ENCODE measurements at places on chromosomes 12 and 14.

DNA sequence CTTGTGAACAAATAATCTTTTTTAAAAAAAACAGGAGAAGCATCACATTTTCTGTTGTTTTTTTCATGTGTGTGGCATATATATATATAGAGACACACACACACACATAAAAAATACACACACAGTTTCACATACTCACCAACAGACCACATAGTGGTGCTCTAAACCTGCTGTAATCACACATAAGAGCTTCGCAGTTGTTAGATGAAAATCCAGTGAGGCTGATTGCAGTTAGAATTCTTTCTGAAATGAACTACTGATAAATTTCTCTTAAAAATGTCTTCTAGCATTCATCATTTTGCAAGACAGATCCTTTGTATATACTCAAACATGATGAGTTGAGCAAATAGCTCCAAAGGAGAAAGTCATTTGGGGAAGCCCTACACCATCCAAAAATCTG is 434.3 kb upstream of the STXBP6 start:
- DNase-seq, result no peak

DNA sequence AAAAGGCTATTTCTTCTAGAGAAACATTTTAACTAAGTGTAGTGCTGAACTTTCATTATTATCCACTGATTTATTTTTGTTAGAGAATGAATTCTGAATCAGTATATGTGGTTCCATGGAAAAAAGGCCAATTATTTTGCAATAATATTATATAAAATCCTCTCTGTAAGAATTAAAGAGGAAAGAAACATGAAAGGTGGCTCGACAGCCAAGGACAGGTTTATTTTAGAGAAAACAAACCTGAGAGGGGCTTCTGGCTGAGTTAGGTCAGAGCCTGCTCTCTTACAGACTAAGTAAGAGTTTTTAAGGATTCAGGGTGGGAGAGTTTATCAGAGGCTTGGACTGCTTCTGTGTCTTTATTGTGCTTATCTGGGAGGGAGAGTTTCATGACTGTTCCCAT is 46.7 kb upstream of the GUCY2C start:
- DNase-seq, result no peak

GRCh38 chr12:114340231-114340630 is 65.7 kb downstream of the TBX5 start:
- no peak for DNase-seq

DNA sequence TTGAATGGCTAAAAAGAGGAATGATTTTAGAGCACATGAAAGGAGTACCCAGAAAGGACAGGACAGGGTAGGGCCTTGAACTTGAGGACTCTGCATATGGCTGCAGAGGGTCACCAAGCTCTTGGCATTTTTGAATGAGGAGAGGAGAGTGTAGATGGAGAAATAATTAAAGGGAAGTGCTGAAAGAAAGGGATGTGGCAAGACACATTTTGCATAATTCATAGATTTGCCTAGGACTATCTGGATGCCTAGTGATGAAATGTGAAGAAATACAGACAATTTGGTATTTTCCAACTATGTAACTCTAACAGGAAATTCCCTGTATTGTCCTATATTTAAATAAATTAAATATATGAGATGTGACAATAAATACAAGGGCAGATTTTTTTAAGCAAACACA is 27.5 kb upstream of the MDM1 start:
- DNase-seq, result peak; percentile 71

GRCh38 chr14:68968721-68969120 is 10.4 kb downstream of the ACTN1 start:
- DNase-seq, result no peak

GRCh38 chr12:112420740-112421139 is 2.0 kb downstream of the PTPN11 start:
- DNase-seq, result no peak

GRCh38 chr14:59091404-59091803 is 97.1 kb upstream of the DAAM1 start:
- DNase-seq, result no peak

DNA sequence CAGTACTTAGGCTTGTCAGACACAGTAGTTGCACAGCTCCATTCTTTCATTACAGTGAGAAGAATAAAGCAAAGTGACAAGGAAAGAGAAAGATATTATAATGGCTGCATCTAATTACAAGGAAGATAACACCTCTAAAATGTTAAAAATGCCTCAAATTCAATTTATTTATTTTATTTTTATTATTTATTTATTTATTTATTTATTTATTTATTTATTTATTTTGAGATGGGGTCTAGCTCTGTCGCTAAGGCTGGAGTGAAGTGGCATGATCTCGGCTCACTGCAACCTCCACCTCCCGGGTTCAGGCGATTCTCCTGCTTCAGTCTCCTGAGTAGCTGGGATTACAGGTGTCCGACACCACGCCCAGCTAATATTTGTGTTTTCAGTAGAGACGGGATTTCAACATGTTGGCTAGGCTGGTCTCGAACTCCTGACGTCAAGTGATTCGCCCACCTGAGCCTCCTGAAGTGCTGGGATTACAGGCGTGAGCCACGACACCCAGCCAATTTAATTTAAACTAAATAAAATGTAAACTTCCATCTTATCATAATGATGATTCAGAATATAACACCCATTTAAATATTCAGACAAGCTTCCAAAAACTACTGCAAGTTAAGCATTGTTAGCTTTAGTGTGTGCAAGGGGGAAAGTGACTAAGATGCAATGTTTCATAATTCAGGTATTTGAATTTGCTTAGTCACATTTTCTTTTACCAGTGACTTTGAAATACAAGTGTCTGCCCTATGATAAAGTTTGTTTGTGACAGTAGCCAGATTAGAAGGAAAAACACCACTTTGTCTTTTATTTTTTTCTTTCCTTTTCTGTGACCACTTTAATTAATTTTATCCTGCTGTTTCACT is 2.4 kb upstream of the CFAP54 start:
- DNase-seq, result peak; percentile 70

- DNase-seq, result peak; percentile 97
Measured at GRCh38 chr12:57087010-57087690, 1.8 kb upstream of the NAB2 start.

GRCh38 chr14:91413547-91414474 is 3.8 kb downstream of the CCDC88C start:
- no peak for DNase-seq

Data from adipocyte (in vitro differentiated cells).